Activated CD4-positive, alpha-beta T cell treated with anti-CD3 and anti-CD28 coated beads, Interleukin-2, Interleukin-4, amounts not matched to agents 100 ng/mL and 50 ng/mL, durations not matched to agents 16 hours and 8 hours (primary cell): ENCODE measurements at places on chromosomes 4 and X.

DNA sequence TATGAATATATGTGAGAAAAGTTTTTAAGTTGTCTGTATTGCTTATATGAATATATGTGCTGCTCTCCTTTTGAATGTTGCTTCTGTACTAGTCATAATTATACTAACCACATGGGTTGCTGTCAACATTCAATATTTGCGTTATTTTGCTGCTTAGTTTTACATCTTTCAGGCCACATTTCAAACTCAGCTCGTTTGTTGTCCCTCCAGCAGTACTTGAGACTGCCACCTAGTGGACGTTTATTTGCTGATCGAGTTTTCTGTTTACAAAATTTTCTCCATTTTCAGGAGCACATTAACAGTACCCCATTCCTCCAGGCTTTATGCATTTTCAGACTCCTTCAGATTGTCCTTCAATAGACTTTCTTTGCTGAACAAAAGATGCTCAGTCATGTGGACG is 75.8 kb downstream of the NUDT11 start:
- peak; percentile 41 for DNase-seq

DNA sequence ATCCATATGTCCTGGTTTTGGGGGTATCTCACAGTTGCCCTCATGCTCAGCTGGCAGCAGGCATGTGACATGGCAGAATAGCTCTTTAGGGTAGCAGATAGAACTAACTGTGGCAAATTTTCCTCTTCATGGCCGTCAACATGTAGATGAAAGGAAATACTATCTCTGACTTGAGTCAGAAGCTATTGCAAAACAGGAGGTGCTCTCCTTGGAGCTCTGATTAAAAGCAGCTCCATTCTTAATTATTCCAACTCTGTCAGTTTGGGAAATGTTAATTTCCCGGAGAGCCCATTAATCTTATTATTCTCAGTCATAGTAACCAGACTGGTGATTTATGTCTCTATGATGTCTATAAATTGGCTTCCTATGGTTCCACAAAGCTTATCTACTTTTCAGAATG is 18.2 kb downstream of the IL13RA1 start:
- no peak for DNase-seq

DNA sequence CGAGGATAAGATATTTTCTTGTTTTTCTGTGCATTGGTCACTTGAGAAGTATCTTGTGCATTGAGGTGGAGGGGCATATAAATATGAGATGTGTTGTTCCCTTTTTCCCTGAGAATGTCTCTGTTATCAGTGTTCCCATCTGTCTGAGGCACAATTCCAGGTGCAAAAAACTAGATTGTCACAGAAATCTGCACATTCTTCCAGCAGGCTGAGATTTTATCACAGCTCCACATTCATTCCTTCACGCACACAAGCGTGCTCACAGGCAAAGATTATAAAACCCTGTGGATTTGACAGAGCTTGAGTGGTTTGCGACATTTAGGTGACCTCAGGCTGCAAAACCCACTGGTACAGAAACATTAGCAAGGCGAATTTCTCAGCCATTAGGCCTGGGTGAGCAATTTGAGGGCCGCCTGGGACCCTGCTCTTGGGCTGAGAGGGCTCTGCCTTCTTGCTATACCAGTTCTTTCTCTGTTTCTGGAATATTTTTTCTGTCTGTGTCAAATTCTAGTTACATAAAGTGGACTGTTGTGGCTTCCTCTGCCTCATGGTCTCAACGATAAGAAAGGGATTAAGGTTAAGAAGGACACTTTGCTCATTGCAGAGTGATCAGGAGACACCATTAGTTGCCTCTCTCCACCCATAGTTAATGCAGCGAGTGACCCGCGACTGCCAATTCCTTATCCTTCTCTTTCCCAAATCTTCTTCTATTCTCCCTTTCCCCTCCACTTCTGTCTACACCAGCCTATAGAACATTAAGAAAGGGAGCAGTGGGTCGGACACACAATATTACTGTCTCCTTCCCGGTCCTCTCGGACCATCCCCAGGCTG is 86.7 kb upstream of the C1QTNF7 start:
- DNase-seq: no peak

DNA sequence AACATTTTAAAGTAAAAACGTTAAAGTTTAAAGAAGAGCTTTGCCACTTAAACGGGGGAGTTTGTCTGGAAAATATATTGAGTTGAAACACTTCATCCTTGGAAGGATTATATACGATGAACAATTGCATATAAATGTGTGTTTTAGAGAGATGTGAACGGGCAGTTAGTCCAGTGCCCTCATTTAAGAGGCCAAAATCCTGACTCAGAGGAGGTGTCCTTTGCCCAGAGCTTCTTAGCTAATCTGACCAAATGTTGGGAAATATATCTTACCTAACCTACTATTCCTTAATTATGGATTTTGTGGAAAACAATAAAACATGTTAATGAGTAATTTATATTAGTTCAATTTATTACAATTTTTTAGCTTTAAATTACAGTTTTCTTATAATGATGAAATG is 327.2 kb upstream of the DIPK2B start:
- DNase-seq: no peak

DNA sequence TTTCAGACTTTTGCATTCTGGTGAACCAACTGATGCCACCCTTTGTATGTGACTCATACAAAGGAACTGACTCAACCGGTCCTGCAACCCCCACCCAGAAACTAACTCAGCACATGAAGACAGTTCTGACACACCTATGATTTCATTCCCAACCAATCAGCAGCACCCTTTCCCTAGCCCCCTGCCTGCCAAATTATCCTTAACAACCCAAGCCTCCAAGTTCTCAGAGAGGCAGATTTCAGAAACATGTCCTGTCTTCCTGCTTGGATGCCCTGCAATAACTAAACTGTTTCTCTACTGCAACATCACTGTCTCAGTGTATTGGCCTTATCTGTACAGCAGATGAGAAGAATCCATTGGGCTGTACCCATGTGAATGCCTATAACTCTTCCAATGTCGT is 284.7 kb downstream of the CAMK2D start:
- DNase-seq: peak; percentile 42

DNA sequence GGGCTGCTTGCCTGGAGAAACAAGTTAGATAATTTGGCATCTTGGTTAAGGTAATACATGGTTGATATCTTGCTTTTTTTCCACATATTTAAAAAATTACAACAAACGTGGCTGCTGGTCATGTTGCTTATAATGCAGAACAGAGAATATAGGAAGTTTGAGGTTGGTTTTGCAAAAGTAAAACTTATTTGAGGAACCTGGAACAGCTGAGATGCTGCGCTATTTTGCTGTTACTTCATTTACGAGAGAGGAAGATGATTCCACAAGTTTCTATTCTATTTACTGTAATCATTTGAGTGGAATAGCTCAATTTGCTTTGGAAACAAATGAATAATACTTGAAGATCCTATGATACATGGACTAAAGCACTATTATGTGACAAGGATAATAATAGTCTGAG is 118.9 kb downstream of the TMA16 start:
- DNase-seq: no peak

DNA sequence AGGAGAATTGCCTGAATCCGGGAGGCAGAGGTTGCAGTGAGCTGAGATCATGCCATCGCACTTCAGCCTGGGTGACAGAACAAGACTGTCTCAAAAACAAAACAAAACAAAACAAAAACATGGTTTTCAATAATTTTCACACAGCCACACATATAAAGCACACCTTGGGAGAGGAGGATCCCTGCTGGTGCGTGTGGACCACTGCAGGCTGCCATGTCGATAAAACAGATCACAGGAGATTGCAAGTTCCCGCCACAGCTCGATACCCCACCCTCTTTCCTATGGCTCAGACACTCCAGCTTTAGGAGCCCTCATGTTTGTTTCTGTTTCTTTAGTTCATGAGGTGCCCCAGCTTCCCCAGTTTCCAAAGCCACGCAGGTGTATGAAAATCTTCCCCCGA is 31.3 kb upstream of the CLDN24 start:
- DNase-seq: no peak

DNA sequence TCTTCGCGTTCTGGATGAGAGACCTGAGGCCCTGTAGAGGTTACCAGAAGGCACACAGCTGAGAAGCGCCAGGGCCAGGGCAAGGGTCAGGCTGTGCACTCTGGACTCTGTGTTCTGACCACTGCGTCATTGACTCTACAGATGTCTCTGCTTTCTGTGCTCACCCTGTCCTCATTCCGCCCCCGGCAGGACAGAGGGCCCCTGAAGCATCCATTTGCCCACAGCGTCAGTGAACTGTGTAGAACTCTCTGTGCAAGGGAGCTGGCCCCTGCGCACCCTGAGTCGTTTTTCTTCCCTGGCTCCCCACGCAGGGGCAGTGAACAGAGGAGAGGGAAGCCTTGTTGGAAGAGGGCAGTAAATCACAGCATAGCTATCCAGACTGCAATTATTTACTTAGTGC is 6.1 kb upstream of the WAS start:
- DNase-seq: no peak

DNA sequence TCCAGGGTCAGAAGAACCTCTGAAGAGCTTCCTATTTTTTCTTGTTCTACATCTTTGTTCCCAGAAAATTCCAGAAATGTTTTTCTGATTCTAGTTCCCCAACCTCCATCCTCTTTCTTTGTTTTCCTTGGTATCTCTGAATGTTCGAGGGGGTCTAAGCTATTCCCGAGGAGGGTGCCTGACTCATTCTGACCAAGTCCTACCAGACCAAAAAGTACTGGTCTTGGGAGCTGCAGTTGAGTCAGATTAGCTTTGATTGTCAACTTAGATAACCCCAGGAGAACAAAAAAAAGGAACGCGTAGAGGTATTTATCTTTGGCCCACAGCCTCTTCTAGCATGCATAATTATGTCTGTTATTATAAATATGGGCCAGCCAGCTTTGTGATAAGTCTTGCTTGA is 12.1 kb upstream of the TENM3 start:
- DNase-seq: no peak
